Stimulated activated CD8-positive, alpha-beta memory T cell treated with anti-CD3 and anti-CD28 coated beads, Interleukin-4, amount 100 ng/mL, for 1 hour (primary cell): ENCODE measurements at places on chromosomes 6 and 20.
A peak's percentile ranks its signal among the peaks of the same experiment; 100 is the strongest.

DNA sequence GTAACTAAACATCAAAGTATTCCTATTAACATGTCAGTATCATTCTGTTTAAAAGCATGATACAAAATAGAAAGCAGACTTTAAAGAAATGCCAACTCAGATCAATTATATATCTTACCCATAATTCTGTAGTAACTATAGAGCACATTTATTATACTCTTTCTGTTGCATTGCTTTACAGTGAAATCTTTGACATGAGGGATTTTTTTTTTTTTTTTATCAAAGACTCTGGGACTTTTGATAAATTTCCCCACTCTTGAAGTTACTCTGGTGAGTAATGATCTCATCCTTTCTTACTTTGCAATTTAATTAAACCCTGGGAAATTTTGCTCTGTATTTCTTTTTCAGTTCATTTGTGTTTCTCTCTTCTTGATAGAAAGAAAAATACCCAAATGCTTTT, 17.4 kb downstream of the ADGRF4 start:
- no peak for DNase-seq

GRCh38 chr20:47139934-47140535, 216.5 kb downstream of the ZMYND8 start:
- DNase-seq, result no peak

- DNase-seq, result no peak
Measured at GRCh38 chr6:79686707-79687309, 55.7 kb downstream of the SH3BGRL2 start.

DNA sequence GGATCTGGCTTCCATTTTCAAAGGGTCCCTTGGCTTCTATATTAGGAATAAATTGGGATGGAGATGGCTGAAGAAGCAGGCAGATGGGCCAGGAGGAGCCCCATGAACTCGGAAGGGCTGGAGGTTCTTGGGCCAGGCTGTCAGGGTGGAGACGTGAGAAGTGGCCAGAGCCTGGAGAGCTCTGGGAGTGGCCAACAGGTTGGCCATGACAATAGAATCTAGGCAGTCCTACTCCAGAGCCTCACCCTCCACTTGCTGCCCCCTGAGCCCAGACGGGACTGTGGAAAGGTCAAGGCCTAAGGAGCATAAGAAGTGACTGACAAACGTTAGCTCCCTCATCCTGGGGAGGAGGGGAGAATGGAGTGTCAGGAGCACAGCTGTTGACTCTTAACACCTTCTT, 62.1 kb downstream of the STK35 start:
- DNase-seq, result no peak

GRCh38 chr6:154580397-154581135, 70.1 kb upstream of the CNKSR3 start:
- DNase-seq, result no peak

- no peak for DNase-seq
Measured at GRCh38 chr20:32386091-32386490, 28.0 kb downstream of the ASXL1 start.

GRCh38 chr20:47810116-47810677, 24.9 kb upstream of the SULF2 start:
- DNase-seq, result no peak

GRCh38 chr20:60584221-60584620, 626.0 kb downstream of the CDH26 start:
- DNase-seq, result no peak

- no peak for DNase-seq
Measured at GRCh38 chr6:163327921-163328320, 86.6 kb upstream of the QKI start.

GRCh38 chr6:70995411-70995810, 38.6 kb upstream of the B3GAT2 start:
- DNase-seq, result no peak

DNA sequence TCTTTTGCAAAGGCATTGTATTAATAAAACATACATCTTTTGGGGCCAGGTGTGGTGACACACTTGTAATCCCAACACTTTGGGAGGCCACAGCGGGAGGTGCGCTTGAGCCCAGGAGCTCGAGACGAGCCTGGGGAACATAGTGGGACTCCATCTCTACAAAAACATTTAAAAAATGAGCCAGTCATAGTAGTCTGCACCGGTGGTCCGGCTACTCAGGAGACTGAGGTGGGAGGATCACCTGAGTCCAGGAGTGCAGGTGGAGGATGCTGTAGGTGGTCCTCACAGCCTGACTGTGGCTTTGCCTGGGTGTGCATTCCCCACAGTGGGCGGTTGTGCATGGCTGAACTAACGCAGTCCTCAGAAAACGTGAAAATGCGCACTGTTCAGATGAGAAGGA, 162.5 kb downstream of the DLL1 start:
- no peak for DNase-seq

GRCh38 chr6:54315656-54316055, 7.4 kb downstream of the TINAG start:
- no peak for DNase-seq

- no peak for DNase-seq
Measured at GRCh38 chr6:67766057-67766456, 869.0 kb upstream of the ADGRB3 start.

DNA sequence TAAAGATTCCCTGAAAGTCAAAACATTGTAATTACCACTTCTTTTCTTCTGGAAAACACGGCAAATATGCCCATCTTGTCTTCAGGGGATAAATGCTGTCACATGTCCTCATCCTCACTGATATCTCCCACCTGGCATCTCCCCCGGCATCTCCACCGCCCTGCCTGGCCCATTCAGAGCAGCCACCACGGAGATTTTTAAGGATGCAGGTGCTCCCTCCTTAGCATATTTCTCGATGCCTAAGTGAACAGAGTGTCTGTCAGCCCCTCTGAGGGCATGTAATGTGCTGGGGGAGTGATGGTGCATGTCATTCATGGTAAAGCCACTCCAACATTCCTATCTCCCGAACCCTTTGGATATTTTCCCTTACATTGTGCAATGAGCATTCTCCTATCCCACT, 215.5 kb downstream of the PREX1 start:
- DNase-seq, result no peak

- DNase-seq, result peak; percentile 3
Measured at GRCh38 chr20:15708984-15709598, 864.2 kb downstream of the KIF16B start.

DNA sequence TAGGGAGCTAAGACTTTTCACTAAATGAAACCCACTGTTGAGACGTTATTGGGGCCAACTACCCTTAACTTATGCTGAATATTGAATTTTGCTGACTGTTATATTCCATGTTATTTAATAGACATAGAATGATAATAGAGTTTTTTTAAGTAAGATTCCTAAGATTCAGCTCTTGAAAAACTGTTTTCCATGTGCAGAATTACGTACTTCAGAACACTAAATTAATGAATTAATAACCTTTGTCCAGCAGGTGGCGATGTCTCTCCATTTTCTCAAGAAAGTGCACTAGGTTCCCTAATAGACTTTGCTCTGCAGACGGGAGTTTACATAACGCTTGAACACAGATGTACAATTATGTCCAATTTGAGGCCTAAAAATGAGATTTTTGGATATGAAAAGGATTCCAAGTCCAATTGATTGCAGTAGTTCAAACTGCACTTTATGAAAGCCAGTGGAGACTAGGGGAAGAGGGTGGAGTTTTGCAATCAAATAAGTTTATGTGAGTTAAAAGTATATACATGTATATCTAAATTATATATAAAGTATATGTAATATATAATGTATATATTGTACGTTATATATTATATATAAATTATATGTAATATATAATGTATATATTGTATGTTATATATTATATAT, 282.1 kb downstream of the UST start:
- peak; percentile 47 for DNase-seq

GRCh38 chr20:57390604-57391438, at the start of gene RBM38:
Gene RBM38 (plus strand): TSS chr20:57391396. CDS start chr20:57391582, 186 bp downstream.
- peak; percentile 51 for DNase-seq

- no peak for DNase-seq
Measured at GRCh38 chr20:56422076-56422823, 10.2 kb downstream of the CASS4 start.

DNA sequence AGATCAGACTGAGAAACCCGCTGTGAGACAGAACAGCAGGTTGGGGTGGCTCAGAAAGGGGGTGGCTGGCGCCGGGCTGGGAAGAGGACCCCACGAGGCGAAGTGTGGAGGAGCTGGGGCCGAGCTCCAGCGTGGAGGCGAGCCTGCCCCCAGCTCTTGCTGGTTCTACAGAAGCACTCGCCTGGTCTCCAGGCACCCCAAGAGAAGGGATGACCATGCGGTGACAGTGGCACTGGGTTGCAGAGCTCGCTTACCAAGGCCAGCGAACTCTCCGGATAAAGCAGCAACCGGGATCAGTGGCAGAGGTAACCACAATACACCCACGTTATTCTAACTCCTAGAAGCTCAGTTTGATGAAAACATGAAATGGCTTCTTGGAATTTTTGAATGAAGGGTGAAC, 26.5 kb downstream of the THBS2 start:
- no peak for DNase-seq

DNA sequence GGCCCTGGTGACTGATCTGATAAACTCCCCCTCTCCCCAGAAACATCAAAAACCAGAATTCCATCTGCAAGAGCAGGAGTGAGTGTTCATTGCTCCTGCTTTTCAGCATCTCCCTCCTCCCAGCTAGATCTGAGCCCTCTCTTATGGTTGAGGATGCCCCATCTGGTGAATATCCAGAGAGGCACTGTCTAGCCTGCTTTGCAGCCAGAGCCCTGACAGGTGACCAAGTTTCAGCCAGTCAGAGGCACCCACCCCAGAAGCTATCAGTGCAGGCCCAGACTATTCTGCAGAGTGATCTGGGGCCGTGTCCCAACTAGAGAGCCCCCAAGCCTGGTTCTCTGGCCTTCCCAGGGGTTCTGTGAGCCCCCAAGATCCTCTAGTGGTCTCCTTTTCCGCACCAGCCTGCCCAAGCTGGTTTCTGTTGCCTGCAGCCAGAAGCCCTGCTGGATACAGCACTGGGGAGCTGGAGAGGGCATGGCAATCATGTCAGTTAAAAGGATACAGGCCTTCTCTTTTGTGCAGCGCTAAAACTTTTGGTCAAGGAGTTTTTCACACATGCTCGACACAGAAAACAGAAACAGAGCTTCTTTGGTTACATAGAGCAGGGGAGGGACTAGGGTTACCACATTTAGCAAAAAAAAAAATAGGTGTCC, 6.6 kb upstream of the BMP7 start:
- no peak for DNase-seq

- no peak for DNase-seq
Measured at GRCh38 chr6:87716928-87717614, 15.0 kb upstream of the AKIRIN2 start.

GRCh38 chr6:158752613-158753012, 66.6 kb downstream of the EZR start:
- DNase-seq, result no peak

- no peak for DNase-seq
Measured at GRCh38 chr6:170210651-170211403, 80.1 kb downstream of the DLL1 start.

GRCh38 chr6:124430740-124431318, 531.4 kb upstream of the RNF217 start:
- DNase-seq, result no peak

GRCh38 chr6:128532136-128532535, 11.7 kb upstream of the PTPRK start:
- DNase-seq, result no peak

GRCh38 chr6:119303164-119303887, 46.2 kb downstream of the MAN1A1 start:
- no peak for DNase-seq

- DNase-seq, result no peak
Measured at GRCh38 chr20:37042986-37043972, 52.5 kb downstream of the RBL1 start.

GRCh38 chr6:56366141-56366852, 118.9 kb upstream of the COL21A1 start:
- DNase-seq, result no peak

DNA sequence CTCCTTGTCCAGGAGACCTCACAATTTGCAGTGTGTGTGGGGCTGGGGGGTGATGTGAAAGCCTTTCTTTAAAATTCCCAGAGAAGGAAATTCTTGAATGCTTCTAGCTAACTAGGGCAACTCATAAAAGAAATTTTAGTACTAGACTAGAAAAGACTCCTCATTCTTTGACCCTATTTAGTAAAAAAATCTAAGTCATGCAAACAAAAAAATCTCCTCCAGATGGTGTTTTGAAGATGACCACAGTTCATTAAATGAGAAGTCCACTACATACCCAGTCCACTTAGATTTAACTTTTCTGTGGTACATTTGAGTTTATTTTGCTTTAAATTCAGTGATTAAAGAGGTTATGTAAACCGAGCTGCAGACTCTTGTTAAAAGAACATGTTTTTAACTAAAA, 67.5 kb downstream of the NDUFAF5 start:
- DNase-seq, result no peak

DNA sequence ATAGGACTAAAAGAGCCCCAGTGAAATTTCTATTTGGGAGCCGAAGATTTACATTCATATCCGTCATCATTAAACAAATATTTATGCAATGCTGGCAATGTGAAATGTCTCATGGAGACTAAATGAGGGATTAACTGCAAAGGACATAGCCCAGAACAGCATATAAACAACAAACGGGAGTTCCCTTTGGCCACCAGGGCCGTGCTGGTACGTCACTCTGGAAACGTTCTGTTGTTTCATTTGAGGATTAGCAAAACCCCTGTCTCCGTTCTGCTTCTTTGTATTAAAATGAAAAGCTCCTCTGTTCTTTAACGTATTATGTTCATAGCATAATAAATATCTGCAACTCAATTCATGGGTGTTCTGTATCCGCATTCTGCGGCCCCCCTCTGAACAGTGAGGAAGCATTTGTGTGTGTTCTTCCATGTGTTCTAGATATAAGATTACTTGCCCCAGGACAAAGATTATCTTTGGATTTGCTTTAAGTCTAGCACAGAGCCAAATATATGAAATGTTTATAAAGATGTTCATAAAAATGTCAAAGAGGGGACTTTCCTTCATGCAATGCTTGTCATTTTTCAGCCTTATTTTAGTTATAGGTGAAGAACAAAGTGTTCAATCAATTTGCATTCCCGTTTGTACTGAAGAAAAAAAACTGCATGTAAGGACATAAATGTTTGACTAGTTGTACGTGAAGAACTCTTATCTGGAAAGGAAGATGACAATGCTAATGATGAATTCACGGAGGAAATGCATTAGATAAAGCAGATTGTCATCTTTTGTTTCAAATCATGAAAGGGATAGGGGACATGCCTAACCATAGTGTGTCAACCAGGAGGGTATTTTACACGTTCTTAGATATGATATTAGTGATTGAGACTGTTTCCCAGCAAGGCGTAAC, 90.0 kb upstream of the TNFAIP3 start:
- DNase-seq, result no peak

DNA sequence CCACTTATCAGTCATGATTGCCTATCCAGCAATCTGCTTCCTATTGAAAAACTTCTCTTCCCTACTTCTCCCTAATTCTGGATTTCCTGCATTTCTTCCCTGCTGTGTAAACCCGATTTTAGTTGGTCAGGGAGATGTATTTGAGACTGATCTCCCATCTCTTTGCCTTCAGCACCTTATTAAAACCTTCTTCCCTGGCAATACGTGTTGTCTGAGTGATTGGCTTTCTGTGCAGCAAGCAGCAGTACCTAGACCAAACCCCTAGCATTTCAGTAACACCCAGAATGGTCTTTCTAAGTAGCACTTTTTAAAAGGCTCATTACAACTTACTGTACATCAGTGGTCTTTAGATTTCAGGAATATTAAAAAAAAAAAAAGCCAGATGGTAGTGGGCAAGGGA, 99.1 kb upstream of the PDE10A start:
- DNase-seq, result no peak
